Upper lobe of left lung (tissue), 6 donors: ENCODE measurements at places on chromosomes 3 and 15.

DNA sequence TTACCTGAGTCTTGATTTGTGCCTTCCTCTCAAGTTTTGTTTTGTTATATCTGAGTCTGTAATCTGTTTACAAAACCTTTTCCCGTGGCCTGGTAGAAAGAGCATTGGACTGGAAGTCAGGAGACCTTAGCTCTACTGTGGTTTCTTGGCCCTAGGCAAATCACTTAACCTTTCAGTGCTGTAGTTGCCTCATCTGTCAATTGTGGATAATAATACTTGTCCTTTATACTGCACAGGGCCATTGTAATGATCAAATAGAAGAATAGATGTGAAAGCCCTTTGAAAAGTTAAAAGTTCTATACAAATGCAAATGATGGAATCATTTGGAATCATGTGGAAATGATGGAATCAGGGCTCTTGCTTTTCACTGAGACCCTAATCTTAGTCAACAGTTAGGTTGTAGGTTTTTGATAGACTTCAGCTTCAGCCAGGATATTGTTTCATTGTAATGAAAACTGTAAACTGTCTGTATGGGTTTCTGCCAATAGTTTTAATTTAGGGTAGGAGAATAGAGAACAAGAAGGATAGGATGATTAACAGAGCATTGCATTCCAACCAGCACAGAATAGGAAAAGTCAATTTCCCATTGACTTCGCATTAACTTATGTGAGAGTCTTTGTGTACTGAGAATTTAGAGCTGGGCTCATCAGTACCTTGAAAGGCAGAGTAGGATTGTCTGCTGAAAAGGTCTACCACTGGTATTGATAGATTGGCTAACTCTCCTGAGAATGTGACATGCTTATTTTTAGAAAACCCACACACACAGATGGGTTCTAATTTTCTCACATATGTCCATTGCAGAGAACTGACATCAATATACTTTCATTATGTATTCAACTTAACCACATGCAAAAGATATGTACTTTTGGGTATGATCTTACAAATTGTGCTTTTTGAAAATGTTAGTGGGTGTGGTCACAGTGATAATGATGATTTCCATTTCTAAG, 21.8 kb downstream of the MAP2K5 start:
- DNase-seq = no peak

DNA sequence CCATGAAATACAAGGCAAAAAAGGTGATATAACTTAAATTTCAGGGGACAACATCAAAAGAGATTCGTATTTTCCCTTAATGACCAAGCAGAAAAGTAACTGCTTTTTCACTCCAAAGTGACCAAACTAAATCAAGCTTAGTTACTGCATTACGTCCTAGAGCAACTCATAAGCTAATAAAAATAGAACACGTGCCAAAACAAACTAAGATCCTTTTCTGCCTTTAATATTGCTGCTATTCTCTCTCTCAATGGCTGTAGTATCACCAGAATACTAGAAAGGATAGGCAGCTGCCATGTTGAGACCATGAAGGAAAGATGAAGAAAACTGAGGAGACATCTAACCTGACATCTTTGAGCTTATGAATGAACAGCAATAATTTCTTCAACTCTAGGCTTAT, 43.3 kb downstream of the UBXN7 start:
- DNase-seq = no peak

DNA sequence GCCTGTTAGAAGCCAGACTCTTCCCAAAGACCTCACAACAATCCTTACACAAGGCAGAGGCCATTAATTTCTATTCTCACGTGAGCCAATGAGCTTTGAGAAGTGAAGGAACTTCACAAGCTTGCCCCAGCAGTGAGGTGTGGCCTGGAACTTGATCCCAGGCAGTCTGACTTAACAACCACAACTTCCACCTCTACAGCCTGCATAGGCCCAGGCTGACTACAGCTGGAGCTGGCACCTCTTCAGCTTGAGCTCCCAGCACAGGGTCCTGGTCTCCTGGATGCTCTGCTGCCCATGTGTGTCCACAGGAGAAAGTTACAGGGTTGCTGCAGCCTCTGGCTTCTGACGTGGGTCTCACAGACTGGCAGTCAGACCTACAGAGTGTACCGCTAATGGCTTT, 111.0 kb downstream of the ERC2 start:
- no peak for DNase-seq

GRCh38 chr3:151331696-151332095, 2.3 kb upstream of the P2RY13 start:
- no peak for DNase-seq

- DNase-seq = no peak
These were observed 22.6 kb upstream of the TNFAIP8L3 start for GRCh38 chr15:51117270-51117669.

GRCh38 chr3:33575311-33575710, 135.1 kb upstream of the UBP1 start:
- no peak for DNase-seq

- no peak for DNase-seq
These were observed 214.8 kb downstream of the FMN1 start for GRCh38 chr15:32979710-32980109.

- DNase-seq = no peak
These were observed 52.4 kb downstream of the IL1RAP start for GRCh38 chr3:190566043-190566933.

DNA sequence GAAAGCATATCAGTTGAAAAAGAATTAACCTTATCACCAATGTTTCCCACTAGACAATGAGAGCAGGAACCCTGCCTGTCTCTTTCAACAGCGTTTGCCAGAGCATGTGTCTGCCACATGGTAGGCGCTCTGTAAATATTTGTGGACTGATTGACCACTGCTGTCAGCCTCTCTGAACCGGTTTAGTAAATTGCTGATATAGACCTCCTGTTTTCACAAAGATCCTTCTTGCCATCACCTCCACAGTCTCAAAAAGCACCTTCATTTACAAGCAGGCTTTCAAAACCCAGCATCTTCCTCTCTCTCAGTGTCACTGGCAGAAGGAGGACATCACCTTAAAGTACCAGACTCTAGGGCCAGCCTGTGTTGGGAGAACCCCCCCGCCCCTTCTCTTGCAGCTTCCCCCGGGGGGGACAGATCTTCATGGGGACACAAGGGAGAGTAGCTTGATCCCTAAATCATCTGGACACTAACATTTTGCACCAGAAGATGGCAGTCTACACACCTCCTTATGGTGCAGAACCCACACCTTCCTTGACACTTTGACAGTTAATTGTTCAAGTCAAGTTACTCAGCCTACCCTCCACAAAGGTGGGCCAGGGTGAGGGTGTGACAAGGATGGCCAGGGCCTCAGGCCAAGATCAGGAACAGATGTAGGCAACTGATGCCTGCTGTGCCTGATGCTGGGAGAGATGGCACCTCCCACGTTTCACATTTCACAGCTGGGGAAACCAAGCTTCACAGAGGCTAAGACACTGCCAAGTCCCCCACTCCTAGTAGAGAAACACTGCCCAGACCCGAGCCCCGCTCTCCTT, 37.8 kb upstream of the USP3 start:
- peak; percentile 39 for DNase-seq

GRCh38 chr3:182180654-182181385, 469.1 kb downstream of the SOX2 start:
- no peak for DNase-seq

- DNase-seq = no peak
These were observed 270.8 kb upstream of the LRRFIP2 start for GRCh38 chr3:37445163-37445562.

- no peak for DNase-seq
These were observed 50.6 kb downstream of the ZIC4 start for GRCh38 chr3:147355753-147356090.

GRCh38 chr3:12489368-12489767, 5.1 kb downstream of the TSEN2 start:
- no peak for DNase-seq

DNA sequence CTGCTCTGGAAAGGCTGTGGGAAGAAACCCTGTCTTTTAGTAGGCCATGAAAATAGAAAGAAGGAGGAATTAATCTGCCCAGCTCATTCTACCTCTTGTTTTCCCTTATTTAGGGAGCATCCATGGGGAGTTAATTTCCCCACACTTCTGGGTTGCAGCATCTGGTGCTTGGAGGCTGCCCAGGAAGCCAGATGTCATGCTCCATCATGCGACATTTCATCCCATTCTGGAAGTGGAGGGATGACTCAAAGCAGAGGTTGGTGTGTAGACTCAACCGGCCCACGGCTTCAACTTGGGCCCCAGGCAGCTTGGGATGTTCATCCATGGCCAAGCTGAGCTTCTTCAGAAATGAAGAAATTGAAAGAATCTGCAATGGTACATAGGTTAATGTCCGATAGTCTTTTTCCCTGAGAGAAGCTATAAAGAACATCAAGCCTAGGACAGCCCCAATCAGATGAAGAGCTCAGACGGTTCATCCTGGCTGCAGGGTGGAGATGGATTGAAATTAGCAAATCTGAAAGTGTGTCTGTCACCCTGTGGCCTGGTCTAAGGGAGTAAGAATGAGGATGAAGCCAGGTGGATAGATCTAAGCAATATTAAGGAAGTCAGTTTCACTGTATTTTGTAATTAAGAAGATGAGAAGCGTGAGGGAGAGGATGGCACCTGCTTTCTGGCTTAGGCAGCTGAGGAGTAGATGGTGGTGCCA, 24.5 kb upstream of the PROK2 start:
- DNase-seq = no peak

DNA sequence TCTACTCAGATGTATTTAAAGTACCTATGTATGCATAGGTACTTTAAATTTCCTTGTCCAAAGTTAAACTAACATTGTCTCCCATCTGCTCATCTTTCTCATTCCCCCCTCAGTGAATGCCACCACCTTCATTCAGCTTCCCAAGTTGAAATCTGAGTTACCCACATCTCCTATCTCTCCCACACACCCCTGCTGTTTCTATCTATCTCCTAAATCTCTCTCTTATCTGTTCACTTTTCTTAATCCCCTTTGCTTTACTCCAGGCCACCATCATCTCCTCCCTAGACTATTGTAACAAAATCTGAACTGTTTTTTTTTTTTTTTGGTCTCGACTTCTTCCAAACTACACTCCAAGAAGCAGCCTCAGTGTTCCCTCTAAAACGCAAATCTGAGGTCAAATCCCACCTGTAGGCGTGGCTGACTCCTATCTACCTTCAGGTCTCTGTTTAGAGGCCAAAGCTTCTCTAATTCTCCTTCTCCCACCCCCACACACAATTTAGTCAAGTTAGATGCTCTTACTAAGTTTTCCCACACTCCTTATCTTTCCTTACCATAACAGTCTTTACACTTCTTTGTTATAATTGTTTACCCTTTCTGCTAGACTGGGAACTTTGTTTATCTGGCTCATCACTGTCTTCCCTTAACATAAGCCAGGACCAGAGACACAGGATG, 3.5 kb upstream of the NEO1 start:
- no peak for DNase-seq

GRCh38 chr15:64096668-64097384, 1.0 kb downstream of the SNX1 start:
- no peak for DNase-seq

- DNase-seq = no peak
These were observed 18.4 kb downstream of the RBP1 start for GRCh38 chr3:139521144-139521543.

- no peak for DNase-seq
These were observed 5.6 kb downstream of the RRP9 start for GRCh38 chr3:51935886-51936755.

DNA sequence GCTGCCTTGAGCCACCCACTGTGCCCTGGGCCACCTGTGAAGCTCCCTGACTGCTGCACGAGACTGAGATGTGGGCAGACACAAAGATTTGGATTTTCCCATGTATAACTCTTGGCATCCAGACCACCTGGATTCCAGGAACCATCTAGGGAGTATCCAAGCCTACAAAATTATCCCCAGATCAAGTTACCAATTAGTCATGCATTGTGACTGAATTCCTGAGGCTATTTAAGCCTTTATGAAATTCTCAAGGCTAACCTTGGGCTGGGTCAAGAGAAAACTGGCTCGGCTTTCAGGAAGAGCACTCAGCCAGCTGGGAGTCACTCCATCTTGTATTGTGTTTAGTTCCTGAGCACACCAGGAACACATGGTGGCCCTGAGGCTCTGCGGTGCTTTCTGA, 13.3 kb upstream of the ATP13A5 start:
- no peak for DNase-seq

DNA sequence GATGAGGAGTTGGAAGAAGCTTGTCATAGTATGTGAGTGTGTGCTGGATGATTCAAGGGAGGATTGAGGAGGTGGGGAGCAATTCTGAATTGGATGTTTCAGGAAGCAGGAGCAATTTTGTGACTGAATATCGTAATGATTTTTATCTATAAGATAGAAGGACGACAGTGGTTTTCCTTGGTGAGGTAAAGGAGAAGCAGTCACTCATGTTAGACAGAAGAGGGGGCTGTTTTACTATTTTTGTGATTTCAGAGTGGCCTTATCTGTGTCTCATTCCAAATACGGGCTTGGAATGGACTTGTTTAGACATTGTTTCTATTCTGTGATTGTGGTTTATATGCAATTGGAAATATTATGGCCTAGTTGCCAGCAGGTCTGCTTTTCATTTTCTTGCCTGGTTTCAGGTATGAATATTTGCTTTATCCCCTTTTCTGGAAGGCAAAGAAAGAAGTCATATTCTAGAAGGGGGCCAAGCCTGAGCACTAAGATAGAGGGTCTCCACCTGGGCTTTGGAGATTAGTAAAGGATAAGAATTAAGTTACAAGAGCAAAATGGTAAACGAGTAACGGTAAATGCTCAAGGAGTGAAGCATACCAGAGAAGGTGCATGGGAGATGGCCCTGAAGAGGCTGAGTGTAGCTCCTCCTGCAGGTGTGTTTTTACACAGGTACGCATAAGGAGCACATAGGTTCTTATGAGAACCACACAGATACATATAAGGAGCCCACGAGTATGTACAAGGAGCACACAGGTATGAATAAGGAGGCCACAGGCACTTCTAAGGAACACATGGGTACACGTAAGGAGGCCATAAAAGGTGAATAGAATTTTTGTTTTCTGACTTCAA, 124.6 kb upstream of the KCNAB1 start:
- no peak for DNase-seq
